Foreskin keratinocyte (primary cell): ENCODE measurements at places on chromosomes 5 and 9.

DNA sequence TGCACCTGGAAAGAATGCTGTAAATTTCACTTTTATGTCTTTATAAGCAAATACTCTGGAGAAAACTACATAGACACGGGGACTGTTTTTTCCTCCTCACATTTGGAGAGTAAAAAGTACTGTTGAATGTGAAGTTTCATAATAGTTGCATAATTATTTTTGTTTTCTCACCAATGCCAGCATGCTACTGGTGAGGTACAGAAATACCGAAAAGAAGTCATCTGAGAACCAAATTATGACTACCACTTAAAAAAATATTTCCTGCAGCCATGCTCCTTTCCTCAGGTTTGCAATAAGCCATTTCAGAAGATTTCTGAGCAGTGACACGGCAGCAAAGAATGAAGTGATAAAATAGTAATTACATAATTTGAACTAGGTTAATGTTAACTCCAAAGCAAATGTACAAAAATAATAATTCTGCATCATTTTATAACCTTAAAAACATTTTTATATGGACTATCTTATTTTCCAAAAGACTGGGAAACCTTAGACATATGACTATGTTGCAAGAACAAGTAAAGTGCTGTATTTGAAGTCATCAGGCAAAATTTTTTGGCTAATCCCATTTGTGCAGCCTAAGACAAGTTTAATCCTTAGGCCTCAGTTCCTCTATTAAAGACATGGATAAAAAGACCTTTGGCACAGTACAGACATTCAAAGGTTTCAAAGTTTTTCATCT, 144.7 kb downstream of the PCSK1 start:
- no peak for DNase-seq

DNA sequence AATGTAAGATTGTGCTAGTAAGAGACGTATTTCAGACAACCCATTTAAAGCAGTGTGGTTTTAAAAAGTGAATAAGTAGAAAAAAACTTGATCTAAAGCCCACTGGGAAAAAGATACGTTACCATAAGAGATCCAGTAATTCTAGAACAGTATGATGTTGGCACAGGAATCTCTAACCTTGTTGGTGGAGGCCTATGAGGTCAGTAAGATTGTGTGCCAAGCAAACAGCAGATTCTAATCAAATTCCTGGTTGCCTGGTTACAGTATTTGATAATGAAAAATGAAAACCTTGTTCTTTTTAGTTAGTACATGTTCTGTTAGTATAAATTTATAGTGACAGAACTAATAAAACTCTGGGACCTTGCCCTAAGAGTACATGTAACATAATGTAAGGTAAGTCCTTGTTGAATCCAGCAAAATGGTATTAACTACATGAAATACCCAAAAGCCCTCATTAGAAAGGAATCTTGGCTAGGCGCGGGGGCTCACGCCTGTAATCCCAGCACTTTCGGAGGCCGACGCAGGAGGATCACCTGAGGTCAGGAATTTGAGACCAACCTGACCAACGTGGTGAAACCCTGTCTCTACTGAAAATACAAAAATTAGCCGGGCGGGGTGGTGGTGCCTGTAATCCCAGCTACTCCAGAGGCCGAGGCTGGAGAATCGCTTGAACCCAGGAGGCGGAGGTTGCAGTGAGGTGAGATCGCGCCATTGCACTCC, 33.2 kb upstream of the DMXL1 start:
- no peak for DNase-seq

GRCh38 chr5:133665571-133665970, 53.2 kb upstream of the FSTL4 start:
- DNase-seq, result no peak

DNA sequence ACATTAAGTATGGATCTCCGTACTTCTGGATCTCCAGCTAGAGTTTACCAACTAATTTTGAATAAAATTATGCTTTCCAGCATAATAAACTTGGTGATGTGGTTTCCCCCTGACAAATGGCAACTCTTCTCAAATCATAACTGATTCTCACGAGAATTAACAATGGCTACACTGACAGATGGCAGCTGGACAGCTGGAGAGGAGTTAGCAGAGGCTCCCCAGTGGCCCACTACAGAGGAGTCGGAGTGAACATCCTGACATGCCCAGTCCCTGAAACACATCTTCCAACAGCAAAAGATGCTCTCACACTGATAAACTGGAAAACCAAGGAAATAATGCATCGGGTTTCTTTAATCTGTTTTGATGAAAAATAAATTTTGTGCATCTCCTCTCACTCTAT, 239.6 kb downstream of the MAN2A1 start:
- no peak for DNase-seq

GRCh38 chr5:10446490-10446889, 4.8 kb downstream of the ROPN1L start:
- DNase-seq, result no peak

DNA sequence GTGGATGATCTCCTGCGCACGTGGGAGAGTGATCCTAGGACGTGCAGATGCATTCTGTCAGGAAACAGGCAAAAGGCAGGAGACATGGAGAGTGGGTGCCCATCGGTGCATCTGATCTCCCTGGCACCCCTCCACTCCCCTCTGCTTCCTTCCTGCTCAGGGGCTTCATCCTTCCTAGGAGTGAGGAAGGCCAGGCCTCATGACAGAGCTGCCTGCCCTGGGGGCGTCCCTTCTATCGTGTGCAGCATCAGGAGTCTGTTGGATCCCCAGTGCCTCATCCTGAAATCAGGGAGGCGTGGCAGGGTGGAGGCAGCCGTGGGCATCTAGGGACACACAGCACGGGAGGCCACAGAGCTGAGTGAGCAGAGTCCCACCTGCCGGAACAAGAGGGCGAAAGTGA, 30.1 kb downstream of the UBE2QL1 start:
- no peak for DNase-seq

GRCh38 chr5:68272289-68272688, 56.7 kb downstream of the PIK3R1 start:
- DNase-seq, result no peak

DNA sequence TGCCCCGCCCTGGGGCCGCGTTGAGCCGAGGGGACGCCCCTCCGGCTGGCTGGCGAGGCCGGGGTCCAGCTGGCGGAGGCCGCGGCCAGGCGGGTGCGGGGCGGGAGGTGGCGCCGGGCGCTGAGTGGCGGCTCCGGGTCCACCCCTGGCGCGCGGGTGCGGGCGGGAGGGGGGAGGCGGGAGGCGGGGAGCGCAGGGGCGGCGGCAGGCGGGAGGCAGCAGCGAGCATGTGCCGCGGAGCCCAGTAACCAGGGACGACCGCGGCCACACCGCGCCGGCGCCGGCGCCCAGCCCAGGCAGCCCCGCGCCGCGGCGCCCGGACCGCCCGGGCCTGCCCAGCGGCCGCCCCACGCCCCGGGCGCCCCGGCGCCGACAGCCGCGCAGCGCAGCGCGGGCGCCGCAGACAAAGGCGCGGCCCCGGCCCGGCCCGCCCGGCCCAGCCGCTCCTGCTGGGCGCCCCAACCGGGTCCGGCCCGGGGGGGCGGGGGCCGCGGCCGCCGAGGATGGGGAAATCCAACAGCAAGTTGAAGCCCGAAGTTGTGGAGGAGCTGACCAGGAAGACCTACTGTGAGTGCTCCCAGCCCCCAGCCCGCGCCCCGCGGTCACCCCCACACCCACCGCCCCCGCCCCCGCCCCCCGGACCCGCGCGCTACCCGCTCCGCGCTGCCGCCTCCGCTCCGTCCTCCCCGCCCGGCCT, at the start of gene NCS1:
Gene NCS1 (plus strand): TSS at position 244 of the 697 bp plus-strand sequence. CDS start 260 bp downstream, at position 504.
- DNase-seq, result no peak

DNA sequence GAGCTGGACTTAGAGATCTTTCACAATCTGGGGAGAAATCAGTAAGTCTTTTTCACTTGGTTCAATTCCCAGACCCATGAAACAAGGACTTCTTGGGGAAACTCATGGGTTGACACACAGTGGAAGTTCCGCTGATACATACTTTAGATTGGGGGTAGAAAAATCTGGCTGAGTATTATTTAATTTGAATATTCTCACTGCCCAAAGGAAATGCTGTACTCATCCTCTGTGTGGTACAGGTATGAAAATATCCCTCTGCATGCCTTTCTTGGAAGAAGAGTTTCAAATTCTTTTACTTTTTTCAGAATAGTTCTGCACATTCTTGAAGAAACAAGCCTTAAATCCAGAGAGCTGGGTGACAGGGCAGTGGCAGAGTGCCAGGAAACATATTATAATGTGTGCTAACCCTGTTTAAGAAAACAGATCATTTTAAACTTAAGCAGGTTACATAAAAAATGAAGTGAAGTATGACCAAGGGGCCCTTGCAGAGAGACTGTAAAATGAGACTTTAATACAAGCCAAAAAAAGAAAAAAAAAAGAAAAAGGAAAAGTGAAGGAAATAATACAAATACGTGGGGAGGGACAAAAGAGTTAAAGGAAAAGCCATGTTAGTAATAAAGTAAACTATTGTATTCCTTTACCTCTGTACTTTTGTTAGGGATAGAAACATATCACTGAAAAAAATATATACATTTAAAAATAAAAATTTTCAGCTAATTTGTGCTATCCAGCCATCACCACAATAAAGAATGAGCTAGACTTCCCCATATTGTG, 173.4 kb upstream of the NR3C1 start:
- peak; percentile 54 for DNase-seq

- peak; percentile 1 for DNase-seq
Measured at GRCh38 chr9:135307300-135307699, 172.3 kb upstream of the PPP1R26 start.
